Activated T-cell treated with anti-CD3 and anti-CD28 coated beads for 4 hours (primary cell): ENCODE measurements at places on chromosomes 3 and 15.

DNA sequence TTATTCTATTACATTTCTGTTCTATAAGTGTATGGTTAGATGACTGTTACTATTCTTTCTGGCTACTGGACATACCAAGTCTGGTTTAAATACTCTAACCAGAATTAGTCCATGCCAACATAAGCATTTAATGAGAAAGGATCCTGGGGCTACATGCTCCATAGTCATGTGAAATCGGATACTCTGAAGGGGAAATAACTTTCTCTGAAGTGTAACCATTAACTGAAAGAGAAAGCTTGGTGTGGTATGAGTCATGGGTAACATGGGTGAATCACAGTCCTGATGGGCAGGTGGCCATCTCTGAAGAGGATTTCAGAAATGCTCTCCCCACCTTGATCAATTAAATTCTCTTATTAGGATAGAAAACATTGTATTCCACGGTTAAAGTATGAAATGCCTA lies 69.4 kb downstream of the FHIT start:
- DNase-seq = no peak

GRCh38 chr3:157888040-157888439 lies 218.2 kb downstream of the SHOX2 start:
- DNase-seq = no peak

- DNase-seq = no peak
Observed at GRCh38 chr3:46481636-46482035, 16.1 kb upstream of the RTP3 start.

DNA sequence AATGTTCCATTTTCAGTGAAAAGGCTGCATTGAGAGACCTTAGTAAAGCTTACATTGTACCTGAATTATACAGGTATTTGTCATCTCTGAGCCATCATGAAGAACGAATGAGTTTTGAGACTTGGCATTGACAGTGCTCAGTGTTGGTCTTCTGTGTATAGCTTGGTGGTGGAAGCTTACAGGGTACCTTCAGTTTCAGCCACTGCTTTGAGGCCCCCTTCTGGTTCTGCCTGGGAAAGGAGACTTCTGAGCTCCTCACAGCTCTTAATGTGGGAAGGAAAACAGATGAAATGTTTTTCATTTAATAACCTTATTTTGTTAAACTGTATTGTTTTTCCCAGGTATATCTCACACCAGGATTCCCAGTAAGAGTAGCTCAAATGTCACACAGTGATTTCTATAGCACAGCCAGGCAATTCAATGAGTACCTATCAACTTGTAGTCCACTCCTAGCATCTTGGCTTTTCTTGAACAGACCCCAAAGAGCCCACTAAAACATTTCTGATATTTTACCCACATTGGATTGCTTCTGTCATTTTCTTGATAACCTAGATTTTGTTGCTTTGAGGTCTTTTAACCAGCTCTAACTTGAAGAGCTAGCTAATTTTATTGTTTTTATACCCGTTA lies 5.6 kb downstream of the SERPINI1 start:
- DNase-seq = peak; percentile 12

GRCh38 chr15:25875566-25875965 lies 12.4 kb upstream of the ATP10A start:
- no peak for DNase-seq

DNA sequence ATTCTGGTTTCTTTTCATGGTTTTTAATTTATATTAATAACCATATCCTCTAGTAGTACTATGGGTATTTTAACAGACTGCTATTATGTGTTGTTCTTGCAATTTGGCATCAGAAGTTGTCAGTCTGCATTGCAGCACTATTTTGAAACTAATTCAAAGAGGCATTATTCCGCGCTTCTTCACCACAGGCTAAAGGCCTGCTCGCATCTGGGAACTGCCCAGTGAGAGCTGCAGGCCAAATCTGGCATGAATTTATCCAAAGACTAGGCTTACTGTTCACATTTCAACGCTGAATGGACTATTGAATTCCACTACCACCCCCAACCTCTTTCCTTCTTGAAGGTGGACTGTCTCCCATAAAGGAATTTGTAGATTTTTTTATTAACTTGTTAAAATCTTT lies 310.4 kb upstream of the NR2F2 start:
- DNase-seq = no peak

DNA sequence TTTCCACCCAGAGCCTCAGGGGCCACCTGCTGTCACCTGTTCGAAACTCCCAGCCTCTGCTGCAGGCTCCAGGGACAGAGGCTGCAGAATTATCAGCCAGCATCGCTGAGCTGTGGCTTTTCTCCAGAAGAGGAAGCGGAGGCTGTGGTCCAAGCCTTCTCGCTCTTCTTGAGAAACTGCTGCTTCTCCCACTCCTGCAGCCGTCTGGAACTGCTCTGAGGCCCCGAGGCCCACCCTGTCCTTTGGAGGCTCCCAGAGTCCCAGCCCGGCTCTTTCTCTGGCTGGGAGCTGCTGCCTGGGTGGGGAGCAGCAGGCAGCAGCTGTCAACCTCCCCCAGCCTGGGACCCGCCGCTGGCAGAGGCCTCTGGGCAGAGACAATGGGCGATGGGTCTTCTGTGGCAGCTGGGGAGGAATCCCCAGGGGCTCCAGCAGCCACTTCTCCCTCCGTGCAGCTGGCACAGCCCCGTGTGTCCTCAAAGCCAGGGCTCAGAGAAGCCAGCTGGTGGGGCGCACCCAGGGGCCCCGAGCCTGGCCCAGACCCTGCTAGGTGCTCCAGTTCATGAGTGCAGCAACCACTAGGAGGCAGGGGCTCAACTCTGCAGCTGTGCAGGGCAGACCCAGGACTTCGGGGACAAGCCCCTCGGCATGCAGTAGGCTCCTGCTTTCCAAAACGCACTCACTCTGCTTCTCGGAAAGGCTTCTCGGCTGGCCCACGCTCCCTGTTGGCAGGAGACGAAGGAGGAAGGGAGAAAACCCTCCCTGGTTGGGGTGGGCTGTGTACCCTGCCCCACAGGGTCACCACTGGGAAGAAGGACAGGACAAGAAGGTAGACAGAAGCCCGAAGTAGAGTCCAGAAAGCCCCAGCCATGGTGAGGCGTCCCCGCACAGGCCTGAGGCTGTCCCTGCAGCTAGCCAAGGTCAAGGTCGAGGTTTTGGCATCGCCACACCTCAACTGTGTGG lies 49.9 kb upstream of the FURIN start:
- no peak for DNase-seq

- no peak for DNase-seq
Observed at GRCh38 chr15:86557018-86557550, 477.4 kb downstream of the AGBL1 start.

GRCh38 chr15:31511707-31512310 lies 185.2 kb downstream of the KLF13 start:
- peak; percentile 38 for DNase-seq

DNA sequence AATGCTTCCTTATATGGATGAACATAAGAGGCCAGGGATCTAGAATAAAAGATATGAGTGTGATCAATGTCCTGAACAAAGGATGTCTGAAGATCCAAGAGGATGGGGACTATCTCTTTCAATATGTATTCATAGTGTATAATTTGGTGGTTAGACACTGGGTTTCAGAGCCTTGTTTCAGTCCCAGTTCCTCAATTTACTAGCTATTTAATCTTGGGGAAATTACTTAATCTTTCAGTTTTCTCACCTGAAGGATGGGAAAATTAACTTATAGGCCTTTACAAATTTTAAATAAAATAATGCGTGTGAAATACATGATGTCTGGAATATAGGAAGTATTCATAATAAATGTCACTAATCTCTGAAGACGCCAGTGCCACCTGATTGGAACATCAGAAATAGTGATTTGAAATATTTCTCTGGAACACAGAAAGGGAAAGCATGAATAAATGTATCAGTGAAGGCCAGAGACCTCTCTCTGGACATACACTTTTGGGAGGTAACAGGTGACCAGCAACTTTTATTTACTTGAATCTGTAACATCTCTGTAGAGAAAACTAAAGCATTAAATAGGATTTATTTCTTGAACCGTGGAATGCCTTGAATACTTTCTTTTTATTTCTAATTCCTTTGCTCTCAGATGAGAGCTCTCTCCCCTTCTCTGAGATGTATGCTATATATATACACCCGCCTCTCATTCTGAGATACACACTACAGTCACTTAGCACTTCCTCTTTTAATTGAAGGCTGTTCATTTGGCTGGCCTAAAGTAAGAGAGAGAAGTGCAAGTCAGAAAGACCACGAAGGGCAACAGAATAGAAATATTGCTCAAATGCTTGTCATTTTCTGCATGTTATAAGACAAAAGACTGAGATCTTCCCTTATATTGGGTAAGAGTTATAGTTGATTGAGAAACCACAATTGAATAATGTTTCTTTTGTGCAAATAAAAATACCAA lies 407.1 kb downstream of the LSAMP start:
- DNase-seq = no peak

GRCh38 chr3:17204049-17204650 lies 319.4 kb downstream of the PLCL2 start:
- no peak for DNase-seq

GRCh38 chr15:83850015-83850414 lies 196.1 kb downstream of the ADAMTSL3 start:
- DNase-seq = no peak

DNA sequence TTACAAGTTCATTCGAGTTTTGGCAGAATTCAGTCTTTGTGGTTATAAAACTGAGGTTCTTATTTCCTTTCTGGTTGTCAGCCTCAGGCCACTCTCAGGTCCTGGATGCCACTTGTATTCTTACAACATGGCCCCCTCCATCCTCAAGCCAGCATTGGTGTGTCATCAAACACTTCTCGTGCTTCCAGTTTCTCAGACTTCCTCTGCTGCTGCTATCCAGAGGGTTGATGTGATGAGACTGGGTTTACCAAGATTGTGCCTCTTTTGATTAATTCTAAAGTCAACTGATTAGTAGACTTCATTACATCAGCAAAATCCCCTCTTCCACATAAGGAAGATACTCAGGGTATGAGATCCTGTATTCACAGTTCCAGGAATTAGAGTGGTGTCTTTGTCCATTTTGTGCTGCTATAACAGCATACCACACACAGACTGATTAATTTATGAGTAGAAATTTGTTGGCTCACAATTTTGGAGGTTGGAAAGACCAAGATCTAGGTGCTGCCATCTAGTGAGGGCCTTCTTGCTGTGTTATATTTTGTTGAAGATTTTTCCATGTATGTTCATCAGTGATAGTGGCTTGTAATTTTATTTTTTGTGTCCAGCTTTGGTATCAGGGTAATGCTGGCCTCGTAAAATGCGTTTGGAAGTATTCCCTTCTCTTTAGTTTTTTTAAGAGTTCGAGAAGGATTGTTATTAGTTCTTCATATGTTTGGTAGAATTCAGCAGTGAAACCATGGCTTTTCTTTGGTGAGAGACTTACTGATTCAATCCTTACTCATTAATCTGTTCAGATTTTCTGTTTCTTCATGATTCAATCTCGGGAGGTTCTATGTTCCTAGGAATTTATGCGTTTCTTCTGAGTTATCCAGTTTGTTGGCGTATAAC lies 11.1 kb downstream of the LRCH3 start:
- DNase-seq = peak; percentile 13

GRCh38 chr3:170778240-170779217 lies 91.5 kb downstream of the RPL22L1 start:
- no peak for DNase-seq

- no peak for DNase-seq
Observed at GRCh38 chr3:116299646-116300081, 145.6 kb downstream of the LSAMP start.

- no peak for DNase-seq
Observed at GRCh38 chr3:167743799-167744198, 8.3 kb downstream of the SERPINI1 start.

DNA sequence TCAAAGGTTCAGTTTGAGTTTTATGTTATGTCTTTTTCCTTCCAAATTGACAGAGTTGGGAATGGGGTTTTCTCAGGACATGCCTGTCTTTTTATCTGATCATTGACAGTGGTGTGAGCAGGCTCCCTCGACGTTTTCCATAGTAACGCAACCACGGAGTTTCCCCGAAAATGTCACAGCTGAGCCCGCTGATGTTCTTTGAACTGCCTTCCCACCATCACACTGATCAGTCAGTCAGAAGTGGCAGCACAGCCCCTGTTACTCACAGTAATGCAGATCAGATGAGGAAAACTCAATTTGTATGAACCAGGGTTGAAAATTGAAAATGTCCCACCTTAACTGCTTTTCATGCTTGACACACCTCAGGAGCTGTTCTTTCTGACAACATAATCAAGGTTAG lies 210.4 kb downstream of the NECTIN3 start:
- no peak for DNase-seq

DNA sequence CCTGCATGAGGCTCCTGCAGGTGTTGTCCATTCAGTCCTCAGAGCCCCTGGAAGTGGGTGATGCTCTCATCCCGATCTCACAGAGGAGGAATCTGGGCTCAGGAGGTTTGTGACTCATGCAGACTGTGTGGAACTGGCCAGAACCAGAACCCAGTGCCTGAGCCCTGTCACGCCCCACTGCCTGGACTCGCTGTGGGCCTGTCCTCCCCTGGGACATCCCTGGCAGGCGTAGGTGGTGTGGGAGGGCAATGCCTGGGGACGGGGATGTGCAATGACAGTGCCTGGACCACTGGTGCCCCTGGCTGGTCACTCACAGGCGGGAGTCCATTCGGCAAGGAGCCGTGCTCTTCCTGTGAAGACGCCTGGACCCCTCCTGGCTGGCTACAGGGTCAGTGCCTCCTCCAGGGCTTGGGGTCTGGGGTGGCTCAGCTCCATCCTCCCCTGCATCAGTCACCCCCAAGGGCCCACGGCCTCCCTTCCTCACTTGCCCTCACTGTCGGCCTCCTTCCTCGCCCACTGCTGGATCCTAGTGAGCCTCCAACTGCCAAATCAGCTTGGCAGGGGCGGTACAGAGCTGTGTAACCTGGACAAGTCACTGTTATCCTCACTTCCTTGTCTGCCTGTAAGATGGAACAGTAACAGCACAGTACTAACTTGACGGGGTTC lies 14.9 kb downstream of the PSTPIP1 start:
- DNase-seq = no peak

- DNase-seq = no peak
Observed at GRCh38 chr3:33937628-33938027, 139.2 kb downstream of the PDCD6IP start.

- DNase-seq = no peak
Observed at GRCh38 chr3:62712746-62713145, 162.5 kb downstream of the CADPS start.

DNA sequence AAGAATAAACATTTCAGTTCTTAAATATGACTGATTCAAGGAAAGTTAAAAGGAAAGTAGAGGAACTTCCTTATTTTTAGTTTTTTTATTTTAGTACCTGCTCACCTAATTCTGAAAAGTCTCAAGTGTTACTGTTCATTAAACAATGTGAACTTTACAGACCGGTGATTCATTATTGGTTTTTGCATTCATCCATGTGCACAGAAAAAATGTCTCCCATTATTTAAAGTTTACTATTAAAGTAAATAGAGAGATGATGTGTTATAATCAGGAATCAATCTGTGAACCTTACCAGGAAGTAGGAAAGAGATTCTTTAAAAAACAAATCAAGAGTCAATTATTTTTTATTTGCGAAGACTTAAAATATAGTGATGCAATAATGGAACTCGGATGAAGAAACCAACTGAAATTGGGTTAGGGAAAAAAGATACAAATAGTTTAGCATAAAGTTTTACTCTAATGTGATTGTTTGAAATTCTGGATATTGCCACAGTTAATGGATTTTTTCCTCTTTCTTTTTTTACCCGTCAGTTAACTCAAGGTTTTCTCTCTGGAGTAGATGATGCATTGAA lies 119.4 kb upstream of the SAMMSON start:
- DNase-seq = no peak

GRCh38 chr3:70358978-70359580 lies 46.6 kb upstream of the MDFIC2 start:
- no peak for DNase-seq
